ENCODE measurements at places on chromosomes 1 and 21. TPM values are rescaled to one million over a fixed set of nuclear protein-coding genes. Genes with fewer than 3 reads are reported as not detected.

Gene SLC44A5
- 2.2 TPM for total RNA-seq

- peak; percentile 13 for DNase-seq
Measured at GRCh38 chr1:46580140-46580903, 23.7 kb downstream of the MKNK1 start.

DNA sequence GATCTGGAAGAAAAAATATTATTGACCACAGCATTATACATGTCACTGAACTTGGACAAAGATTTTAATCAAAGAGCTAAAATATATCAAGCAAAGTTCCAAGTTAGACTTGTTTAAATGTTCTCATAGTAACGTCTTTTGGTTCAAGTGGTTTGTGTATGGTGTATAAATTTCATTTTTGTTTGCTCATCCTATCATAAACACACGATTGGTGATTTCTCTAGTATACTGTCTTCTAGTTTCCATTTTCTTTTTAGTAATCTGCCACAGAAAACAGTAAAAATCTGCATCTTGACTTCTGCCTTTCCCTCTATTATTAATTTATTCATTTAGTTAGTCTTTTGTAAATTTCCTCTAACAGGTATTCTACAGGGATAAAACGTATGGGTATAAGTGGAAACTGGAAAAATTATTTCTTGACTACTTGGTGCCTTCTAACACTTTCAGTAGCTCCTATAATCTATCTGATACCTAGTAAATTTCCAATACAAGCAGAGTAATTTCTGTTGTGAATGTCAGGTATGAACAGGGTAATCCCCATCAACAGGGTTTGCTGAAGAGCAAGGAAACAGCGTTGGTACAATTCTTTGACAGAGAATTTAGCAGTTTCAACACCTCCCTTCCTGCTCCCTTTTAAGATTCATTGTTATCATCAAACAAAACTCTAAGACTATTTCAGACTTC lies 268.0 kb downstream of the PTPRC start:
- no peak for DNase-seq

DNA sequence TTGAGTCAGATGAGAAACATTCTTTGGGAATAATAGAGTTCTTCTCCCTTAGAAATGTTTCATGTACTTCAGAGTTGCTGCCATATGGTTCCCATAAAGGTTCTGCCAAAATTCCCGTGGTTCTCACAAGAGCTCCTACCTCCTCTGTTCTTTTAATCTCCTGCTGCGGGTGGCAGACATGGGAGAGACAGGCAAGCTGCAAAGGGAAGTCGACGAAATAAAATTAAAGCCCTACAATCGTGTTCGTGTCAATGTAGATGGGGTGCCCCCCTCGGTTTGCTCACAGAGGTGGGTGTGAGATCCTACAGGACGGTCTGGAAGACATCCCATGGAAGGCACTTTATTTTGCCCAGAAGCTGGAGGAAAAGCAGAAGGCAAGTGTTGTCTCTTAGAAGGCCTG lies 276.0 kb downstream of the RWDD3 start:
- DNase-seq, result no peak

Gene PODN
- total RNA-seq, result 0.22 TPM

Gene LCE3A
- not detected for total RNA-seq

DNA sequence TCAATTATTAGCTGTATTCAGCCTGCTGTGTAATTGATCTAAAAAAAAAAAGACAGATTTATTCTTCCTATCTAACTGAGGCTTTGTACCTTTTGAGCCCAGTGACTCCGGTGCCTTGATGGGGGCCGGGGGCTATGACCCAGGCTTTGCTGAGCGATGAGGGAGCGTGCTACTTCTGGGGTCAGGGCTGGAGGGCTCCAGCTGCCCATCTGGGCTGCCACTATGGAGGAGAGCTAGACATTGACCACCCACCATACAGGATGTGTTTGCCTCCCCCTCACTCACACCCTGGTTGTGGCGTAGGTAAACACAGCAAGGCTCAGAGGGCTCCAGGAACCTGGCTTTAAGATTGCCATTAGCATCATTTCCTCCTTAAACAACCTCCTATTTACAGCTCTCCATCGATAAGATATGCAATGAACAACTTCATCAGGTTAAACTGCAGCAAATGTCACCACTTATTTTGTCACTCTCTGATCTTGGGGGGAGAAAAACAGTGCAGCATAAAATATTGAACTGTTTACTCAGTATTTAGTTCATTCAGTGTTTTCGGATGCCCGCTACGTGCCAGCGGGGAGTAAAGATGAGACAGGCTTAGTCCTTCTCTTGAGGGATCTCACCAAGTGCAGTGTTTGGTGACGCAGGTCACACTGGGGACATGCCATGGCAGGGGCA lies 231.6 kb downstream of the KIF26B start:
- no peak for DNase-seq

Gene CD2
- not detected for total RNA-seq

Gene MARK1
- total RNA-seq, result 0.65 TPM

GRCh38 chr1:210499956-210500355 lies 171.3 kb downstream of the HHAT start:
- no peak for DNase-seq

All from lung microvascular endothelial cell (primary cell).